Right hindlimb (tissue), 1 donor: ENCODE measurements at places on chromosomes 4 and X.

DNA sequence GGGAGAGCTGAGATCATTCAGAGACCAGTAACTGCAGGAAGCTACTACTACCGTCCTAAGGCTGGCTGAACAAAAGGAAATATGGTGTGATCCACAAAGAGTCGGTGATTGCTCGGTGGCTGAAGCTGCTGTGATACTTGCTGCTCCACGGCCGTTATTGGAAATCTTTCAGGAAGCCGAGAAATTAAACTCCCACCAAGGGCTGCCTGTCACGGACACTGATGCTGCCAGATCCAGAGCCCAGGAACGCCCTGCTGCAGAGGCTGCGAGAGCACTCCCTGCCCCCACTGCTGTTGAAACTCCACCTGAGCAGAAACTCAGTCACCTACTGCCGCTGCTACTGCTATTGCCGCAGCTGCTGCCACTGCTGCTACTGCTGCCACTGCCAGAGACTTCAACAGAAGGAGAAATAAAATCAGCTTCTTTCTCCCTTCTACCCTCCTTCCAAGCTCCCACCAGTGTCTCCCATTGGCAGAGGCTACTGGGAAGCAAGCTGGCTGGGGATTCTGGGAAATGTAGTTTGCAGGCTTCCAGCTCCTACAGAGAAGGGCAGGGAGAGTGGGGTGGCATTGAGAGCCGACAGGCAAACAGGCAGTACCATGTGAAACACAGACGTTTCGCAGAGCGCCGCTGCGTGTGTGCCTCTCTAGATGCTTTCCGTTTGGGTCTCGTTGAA, 126.0 kb upstream of the ENPP6 start:
- peak; percentile 88 for DNase-seq

DNA sequence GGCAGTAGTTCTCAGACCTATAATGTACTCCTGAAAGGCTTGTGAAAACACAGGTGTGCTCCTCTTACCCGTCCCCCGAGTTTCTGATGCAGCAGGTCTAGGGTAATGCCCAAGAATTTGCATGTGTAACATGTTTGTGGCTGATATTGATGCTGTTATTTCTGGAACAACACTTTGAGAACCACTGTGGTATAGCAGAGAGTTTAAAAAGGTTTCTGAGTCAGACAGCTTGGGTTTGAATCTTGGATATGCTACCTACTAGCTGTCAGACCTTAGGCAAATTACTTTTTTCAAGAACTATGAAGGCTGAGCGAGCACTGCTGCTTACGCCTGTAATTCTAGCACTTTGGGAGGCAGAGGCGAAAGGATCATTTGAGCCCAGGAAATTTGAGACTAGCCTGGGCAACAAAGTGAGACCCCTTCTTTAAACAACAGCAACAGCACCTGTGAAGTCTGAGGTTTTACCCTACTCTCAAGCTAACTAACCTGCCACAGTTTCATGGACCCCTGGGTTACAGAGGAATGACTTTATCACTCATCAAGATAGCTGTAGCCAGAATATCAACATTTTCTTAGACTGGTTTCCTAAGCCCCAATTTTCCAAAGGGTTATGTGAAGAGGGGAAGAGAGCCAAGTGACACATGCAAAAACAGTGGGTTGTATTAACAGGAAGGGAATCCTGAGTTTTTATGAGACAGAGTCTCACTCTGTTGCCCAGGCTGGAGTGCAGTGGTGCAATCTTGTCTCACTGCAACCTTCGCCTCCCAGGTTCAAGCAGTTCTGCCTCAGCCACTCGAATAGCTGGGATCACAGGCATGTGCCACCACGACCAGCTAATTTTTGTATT, 5.1 kb downstream of the AFF1 start:
- no peak for DNase-seq

GRCh38 chr4:8262637-8263322, 6.8 kb upstream of the HTRA3 start:
- no peak for DNase-seq

DNA sequence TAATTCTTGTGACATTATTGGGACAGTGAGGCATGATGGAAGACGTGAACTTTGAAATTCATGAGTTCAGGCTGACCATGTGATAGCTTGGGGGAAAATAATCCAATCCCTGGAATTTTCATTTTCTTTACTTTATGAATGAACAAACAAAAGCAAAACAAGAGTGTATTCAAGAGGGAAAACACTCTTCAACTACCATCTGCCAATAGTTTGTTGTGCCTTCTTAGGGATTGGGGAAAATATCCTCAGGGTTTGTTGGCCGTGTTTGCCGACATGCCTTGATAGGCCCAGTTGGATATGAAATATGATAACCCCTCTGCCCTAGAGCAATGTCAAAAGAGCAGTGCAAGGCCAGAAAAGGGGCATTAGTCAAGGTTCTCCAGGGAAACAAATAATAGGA, 80.8 kb upstream of the CLNK start:
- no peak for DNase-seq

- DNase-seq = peak; percentile 86
Measured at GRCh38 chr4:113292371-113293042, 243.1 kb downstream of the ANK2 start.

GRCh38 chr4:116913451-116913850, 171.9 kb downstream of the TRAM1L1 start:
- no peak for DNase-seq

- DNase-seq = no peak
Measured at GRCh38 chrX:151878574-151878973, 34.1 kb upstream of the MAGEA4 start.

DNA sequence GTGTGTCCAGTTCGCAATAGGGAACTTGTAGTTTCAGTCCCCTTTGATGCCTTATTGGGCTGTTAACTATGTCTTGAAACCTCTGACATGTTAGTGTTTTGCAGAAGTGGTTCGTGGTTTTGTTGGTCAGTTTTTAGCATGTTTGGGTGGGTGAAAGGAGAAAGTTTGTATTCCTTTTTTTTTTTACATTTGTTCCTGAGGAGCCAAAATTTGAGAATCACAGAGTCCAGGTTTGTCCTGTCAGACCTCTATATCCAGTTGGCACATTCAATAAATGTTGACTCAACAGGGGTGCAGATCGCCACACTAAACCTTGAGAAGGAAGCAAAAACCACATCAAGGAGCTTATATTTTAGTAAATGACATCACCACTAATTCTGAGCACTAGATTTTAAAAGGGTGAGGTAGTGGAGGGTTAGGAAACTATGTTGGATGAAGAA, 26.2 kb downstream of the DLG3 start:
- no peak for DNase-seq

- DNase-seq = peak; percentile 48
Measured at GRCh38 chr4:109207061-109207460, 95.4 kb downstream of the COL25A1 start.

GRCh38 chr4:145907812-145908211, 30.8 kb downstream of the ZNF827 start:
- no peak for DNase-seq

GRCh38 chrX:39133971-39134370, 332.7 kb downstream of the MID1IP1 start:
- DNase-seq = no peak

DNA sequence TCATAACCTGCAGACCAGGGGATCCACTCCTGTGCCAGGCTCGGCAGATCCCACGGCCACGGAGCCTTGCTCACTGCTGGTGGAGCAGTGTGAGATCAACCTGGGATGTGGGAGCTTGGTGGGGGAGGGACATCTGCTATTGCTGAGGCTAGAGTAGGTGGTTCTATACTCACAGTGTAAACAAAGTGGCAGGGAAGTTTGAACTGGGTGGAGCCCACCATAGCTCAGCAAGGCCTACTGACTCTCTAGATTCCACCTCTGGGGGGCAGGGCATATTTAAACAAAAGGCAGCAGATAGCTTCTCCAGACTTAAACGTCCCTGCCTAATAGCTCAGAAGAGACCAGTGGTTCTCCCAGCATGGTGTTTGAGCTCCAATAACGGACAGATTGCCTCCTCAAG, 54.7 kb upstream of the EPHA5 start:
- no peak for DNase-seq

DNA sequence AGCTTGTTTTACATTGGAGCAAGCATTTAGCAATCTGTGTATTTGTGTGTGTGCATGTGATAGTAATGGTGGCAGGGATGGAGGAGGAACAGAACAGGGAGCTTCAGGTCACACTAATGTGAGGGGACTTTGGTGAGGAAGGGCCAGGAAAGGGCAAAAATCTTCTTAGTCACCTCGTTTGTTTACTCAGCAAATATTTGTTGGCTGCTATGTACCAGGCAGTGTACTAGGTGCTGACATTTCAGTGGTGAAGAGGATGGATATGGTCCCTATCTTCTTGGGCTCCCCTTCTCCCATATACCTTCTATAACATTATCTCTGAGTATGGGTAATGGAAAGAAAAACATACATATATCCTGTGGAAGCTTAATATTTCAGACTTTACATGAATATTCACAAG, 48.5 kb upstream of the HDAC8 start:
- DNase-seq = no peak

- DNase-seq = no peak
Measured at GRCh38 chr4:19776929-19777328, 474.8 kb upstream of the SLIT2 start.

- peak; percentile 53 for DNase-seq
Measured at GRCh38 chr4:147760695-147761094, 28.8 kb downstream of the ARHGAP10 start.

DNA sequence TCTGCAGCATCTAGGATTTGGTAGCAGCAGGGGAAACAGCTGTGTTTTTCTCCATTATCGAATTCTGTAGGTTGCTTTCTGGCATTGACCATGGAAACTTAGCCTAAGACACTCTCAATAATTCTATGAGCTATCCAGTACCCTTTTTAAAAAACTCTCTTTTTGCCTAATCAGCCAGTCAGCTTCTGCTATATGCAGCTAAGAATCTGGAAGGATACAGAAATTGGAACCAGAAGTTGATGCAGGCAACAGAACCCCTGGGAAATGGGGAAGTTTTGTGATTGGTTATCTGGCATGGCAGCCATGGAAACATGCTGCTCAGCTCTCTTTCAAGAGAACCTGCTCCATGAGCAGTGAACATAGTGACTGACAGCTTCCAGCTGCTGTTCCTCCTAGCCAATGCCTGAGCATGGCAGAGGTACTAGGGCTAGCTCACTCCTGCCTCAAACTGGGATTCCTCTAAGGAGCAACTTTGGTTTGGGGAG, 417.6 kb upstream of the MAOA start:
- DNase-seq = peak; percentile 19

DNA sequence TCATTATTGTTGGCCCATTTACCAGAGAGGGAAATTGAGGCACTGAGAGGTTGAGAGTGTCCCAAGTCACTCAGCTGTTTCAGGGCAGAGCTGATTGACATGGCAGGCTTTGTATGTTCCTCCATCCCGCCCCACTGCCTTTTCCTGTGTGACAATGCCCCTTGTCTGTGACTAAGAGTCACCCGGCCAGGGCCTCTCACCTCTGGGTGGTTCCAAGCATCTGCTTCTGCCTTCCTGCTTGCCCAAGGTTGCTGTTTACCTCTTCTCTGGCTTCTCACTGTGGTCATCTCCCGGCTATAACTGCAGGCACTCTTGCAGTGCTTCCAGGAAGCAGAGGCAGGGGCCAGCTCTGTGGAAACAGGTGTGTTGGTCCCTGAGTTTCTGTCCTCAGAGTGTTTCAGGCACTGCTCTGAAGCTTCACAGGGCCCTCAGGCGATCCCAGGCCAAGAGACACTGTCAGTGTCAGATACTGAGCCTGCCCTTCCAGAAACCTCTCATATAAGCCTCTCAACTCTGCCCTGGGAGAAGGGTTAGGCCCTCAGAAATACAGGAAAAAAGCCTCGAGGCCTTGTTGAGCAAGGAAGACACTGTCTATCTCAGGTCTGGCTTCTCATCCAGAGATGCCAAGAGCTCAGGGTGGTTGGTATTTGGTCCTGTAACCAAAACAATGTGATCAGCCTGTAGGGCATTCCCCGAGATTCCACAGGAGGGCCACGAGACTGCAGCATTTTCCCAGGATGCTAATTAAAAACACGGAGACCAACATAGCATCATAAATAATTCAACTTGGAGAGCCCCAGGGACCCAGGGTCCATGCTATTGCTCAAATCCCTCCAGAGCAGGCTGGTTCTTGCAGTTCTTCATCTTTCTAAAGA, 42.0 kb upstream of the PROM1 start:
- DNase-seq = no peak

DNA sequence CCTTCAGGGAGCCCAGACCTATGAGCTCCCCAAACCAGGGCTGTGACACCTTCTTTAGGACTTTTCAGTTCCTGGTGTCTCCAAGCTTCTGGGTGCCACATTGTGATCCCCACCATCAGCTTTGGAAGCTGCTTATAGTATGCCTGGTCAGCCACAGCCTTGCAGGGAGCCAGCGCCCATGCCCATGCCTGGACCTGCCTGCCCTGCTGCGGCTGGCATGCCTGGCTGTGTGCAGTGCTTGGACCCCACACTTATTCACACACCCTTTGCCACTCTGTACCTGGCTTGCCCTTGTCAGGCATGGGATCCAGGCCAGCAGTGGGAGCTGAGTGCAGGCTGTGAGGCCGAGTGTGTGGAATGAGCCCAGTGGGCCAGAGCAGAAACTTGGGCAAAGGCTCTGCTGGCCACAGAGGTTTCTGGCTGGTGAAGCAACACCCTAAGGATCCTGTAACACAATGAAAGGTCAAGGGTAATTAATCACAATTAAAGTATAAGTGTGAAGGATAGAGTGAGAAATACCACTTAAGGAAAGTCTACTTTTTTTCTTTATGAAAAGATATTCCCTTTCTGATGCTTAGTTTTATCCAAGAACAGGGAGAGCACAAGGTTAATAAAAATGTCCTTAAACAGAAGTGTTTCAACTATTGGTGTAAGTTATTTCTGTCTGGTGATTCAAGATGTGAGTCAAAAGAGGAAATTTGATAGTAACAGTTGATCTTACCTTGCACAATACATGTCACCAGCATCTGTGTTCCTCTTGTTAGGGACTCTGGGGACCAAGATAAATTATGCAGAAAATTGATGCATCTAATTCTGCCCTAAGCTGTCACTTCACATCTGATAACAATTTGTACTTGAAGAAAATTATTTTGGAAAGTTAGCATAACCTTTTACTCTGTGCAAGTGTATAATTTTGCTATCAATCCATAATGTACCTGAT, 161.8 kb downstream of the FAM47A start:
- no peak for DNase-seq

DNA sequence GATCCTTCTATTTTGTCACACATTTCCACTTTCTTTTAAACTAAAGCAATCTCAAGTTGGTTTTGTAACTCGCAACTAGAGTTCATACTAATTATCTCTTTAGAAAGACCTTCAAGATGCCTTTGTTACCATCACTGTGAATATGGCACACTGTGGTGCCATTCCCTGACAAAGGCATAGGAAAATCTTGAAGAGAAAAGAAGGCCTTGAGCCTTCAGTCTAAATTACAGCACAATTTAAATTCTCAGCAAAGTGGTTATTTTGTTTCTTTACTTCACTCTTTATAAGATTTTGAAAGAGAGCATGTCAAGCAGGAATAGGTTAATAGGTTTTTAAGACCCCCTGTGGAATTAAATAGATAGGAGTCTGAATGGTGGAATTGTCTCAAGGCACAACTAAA, 89.0 kb upstream of the BANK1 start:
- no peak for DNase-seq
